ENCODE measurements at places on chromosomes 13 and 19. TPM values are rescaled to one million over a fixed set of nuclear protein-coding genes. Genes with fewer than 3 reads are reported as not detected.

MYH14 gene
- not detected for total RNA-seq

FBL gene
- total RNA-seq = 157 TPM

CNFN gene
- not detected for total RNA-seq

SIGLEC9 gene
- total RNA-seq = 0.09 TPM

NBEA gene
- total RNA-seq = 4.1 TPM

SIGLECL1 gene
- total RNA-seq = not detected

ELAVL3 gene
- not detected for total RNA-seq

LGALS7 gene
- total RNA-seq = not detected

All from smooth muscle cell of bladder (primary cell).